ENCODE measurements at places on chromosomes 6 and 20.

- no peak for DNase-seq
Measured at GRCh38 chr6:145279993-145280392, 455.3 kb downstream of the EPM2A start.

DNA sequence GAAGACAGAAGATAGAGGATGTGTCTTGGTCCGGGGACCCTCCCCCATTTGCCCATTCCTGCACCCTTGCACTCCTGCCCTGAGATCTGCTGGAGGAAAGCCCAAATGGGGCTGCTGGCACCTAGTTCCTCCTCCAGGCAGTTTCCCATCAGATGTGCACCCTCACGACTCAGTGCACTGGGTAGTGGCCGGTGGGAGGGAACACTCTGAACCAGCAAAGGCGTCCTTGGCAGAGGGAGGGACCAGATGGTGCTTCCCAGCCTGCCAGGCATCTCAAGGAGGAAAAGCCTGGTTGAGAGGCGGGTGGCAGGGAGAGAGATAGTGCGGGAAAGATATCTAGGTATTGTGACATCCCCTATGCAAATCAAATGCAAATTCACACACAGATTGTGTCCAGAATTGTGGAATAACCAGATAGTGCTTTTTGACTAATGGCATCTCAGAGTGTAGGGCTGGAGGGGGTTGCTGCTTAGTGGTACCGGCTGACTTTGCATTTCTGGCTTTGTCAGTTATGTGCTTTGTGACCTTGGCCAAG, 19.5 kb downstream of the TMEM151B start:
- no peak for DNase-seq

DNA sequence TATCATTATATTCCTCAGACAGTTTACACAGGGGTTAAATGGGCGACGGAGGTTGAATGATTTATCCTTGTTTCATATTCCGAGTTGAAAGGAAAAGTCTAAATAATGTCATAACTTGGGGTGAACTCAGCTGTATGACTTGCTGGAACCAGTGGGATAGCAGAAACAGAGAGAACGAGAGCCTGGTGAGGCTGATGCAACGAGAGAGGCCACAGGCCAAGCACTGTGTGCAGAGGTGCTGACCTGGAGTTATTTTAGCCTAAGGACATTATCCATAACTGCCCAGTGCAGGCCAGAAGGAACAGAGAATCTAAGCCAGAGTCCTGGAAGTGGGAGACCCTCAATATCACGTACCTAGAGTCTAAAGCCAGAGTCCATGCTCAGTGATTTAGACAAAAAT, 394.9 kb downstream of the MAFB start:
- DNase-seq, result no peak

GRCh38 chr6:15389765-15390723, 144.2 kb downstream of the JARID2 start:
- no peak for DNase-seq

DNA sequence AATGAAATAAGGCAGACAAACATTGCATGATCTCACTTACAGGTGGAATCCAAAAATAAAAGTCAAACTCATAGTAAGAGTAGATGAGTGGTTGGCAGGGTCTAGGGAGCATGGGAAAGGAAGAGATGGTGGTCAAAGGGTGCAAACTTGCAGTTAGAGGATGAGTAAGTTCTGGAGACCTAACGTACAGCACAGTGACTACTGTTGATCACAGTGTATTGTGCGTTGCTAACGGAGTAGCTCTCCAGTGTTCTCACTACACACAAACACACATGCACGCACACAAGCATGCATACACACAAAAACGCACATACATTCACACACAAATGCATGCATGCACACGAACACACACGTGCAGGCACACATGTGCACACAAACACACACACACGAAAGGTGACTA, 54.9 kb downstream of the LY86 start:
- DNase-seq, result no peak

DNA sequence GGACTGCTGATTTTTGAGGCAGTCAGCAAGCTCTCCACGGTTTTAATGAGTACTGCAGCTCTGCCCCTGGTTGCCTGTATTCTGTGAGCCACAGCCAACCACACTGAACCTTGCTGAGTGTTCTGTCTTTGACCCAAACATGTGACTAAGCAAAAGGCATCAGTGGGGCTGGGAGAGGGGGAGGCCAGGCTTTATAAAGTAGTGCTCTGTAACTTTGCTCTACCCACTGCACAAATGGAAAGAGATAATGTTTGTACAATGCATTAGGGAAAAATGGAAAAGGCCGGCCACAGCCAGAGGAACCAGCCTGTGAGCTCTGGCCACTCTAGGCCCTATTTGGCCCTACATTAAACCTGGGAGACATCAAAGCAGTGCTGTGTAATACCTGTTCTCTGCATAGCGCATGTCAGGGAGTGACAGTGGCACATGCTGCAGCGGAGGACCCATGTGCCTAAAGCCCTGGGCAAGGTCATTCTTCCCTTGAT, 22.0 kb downstream of the KLHL31 start:
- DNase-seq, result no peak

DNA sequence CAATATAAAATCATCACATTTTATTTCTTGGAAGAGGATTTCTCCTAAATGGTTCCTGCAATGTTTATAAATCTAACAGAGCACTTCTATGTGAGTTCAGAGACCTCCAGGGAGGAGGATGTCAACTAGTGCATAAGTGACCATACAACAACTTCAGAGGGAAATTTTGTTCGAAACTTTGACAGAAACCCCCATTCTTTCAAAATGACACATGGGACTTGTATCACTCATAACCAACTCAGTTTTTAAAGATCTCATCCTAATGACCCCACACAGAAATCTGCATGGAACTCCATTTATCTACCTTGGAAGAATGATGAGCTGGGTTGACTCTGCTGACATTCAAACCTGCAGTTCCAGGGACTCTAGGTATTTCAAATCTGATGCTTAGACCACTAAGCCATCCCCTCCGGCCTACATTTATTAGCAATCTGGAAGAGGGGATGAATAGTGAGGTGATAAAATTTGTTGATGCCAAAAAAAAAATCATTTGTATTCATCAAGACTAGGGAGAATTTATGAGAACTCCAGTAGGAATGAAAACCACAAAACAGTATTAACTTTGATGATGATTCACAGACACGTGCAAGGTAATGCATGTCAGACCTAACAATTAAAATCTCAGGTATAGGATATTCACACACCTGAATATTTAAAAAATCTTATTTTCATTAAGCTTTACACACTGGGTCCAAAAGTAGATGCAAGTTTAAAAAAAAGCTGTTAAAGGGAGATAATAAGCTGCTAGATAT, 153.0 kb downstream of the REV3L start:
- DNase-seq, result no peak

GRCh38 chr6:168468045-168468444, 27.1 kb downstream of the SMOC2 start:
- DNase-seq, result no peak

DNA sequence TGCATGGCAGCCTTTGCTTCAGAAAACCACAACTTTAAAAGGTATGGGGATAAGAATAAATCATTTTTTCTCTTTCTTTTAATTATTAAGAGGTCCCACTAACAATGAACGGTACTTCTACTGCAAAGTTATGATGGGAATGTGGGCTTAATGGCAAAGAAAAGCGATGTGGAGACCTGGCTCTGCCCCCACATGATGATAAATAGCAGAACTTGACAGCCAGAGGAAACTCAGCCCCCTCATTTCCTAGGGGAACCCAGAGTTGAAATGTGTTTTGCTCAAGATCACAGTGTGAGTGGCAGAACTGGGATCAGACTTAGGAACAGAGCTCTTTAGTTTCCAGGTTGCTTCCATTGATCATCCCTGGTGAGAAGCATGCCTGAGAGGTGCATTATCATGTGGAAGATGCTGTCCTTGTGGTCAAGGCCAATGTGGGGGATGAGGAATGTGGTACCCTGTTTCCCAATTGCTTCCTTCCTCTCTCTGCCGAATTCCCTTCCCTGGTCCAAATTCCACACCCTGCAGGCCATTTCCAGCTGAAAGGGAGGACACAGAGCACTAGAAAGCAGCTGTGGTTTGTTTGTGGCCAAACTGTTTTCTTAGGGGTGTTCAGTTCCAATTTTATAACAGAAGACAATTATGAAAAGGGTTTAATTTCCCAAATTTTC, 66.0 kb downstream of the BACH2 start:
- DNase-seq, result no peak

DNA sequence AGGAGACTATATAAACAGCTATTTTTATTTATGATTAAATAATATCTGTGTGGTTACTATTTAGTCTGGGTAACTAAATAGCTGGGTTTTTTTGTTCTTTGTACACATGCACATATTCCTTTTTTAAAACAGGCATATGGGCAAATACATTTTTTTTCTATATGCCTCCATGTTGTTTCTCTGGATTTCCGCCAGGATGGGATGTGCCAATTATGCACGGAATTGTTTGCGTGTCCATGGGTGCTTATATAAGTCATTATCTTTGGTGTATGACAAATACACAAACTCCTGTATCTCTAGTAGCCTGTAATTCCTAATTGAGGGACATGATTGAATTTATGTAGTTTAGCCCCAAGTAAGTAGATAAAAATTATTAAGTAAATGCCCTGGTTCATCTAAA, 226.9 kb downstream of the BCKDHB start:
- no peak for DNase-seq

DNA sequence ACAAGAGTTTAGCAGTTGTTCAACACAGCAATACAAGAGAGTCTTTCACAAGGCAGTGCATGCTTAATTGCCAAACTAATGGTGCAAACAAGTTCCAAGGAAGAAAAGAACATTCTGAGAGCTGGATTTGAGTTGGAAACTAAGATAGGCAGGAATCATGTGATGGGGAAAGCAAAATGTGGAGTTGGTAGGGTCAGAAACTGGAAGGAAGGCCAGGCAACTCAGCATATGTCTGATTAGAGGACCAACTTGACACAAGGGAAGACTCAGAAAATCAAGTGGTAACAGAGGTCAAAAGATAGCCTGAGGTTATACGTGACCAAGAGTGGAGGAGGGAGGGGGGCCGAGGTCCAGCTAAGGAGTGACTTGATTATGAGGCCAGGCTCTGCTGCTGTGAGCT, 117.3 kb downstream of the SMLR1 start:
- no peak for DNase-seq

- peak; percentile 40 for DNase-seq
Measured at GRCh38 chr6:44062771-44063560, 64.3 kb downstream of the MRPL14 start.

DNA sequence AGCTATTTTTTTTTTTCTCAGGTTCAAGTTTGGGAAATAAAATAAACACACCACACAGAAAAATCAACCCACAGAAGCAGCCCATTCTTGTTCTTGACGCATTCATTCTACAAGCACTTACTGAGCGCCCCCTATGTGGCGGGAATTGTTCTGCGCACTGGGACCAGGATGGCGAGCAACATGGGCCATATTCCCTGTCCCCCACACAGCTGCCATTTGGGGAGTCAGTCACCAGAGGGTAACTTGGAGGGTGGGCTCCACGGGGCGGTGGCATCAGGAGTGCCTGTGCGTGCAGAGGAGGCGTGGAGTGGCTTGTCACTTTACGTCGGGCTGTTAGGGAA, 185.0 kb upstream of the PDE10A start:
- DNase-seq, result no peak

DNA sequence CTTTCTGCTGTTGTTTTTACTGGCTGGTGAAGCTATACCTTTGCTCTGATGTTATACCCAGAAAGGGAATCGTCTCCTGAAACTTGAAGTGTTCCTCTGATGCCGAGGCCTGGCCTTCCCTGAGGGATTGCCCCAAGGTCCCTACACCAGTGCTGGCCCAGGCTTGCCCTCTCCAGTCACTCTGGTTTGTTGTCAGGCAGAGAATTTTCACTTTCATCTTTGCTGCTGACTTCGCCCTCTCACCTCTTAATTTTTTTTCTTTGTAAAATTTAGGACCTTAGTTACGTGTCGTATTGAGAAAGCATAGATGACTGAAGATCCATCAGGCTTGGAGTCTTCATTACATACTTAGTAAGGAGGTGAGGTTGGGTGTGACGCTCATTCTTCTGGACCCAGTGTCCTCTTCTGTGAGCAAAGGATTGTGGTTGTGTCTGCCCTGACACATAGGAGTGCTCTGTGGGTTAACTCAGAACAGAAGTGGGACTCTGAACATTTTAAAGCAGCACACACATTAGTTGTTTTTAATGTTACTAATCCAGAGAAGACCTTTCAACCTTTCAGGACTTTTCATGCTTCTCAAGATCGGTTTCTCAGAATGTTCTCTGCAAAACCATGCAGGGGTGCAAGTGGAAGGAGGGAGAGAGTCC, 45.4 kb downstream of the TULP4 start:
- DNase-seq, result no peak

- no peak for DNase-seq
Measured at GRCh38 chr6:10580570-10580969, 59.4 kb downstream of the GCNT2 start.

DNA sequence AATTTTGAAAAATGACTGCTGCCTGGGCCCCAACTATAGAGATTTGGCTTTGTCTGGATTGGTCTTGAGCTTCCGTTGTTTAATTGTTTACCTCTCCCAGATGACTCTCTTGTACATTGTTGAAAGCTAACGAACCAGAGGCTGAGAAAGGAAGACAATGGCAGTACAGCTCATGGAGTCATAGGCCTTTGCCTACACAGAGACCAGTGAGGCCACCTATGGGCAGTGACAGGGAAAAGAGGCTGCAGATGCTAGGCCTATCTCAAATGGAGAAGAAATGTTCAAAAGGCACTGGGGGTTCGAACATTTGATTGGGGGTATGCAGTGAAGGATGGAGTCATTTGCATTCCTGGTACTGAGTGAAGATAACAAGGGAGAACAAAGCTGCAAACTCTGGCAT, 29.1 kb downstream of the OPN5 start:
- DNase-seq, result no peak
